ENCODE measurements at places on chromosomes 6 and 20.

DNA sequence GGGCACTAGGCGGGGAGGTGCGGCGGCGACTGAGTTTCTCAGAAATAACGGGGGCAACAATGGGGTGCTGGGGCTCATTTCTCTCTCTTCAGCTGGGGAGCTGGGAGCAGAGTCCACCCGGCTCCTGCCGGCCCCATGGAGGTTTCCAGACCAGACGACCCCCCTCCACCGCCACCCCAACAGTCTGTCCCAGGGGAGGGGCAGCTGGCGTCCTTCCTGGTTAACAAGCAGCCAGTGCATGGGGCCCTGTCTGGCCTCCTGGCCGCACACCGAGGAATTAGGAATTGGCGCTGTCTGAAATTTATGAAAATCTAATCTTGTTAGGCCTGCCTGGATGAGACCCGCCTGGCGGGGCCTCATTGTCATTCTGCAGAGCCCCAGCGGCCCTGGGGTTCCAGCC, 42.4 kb downstream of the PMEPA1 start:
- DNase-seq = no peak

- peak; percentile 62 for DNase-seq
Observed at GRCh38 chr6:13508711-13509705, 21.6 kb upstream of the GFOD1 start.

DNA sequence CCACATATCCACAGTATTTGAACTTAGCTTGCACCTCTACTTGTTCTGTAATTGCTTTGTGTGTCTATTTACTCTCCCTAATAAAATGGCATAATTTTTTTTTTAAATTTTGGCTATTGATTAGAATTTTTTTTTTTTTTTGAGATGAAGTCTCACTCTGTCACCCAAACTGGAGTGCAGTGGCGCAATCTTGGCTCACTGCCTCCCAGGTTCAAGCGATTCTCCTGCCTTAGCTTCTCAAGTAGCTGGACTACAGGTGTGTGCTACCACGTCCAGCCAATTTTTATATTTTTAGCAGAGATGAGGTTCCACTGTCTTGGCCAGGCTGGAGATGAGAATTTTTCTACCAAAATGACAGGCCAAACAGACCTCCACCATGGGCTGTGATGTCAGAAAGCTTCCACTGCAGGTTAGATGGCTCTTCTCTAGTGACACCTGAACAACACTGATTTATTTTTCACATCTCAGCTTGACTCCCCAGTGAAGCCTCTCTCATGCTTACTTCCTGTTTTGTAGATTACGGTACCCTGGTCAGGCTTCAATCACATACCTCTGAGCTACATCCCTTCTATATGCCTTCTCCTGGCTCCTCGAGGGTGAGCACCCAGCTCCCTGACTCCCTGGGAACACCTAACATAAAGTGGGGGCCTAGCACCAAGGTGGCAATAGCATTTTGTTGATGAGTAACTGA, 112.8 kb downstream of the ARHGAP18 start:
- DNase-seq = no peak

- no peak for DNase-seq
Observed at GRCh38 chr20:17648791-17649730, 33.0 kb downstream of the RRBP1 start.

DNA sequence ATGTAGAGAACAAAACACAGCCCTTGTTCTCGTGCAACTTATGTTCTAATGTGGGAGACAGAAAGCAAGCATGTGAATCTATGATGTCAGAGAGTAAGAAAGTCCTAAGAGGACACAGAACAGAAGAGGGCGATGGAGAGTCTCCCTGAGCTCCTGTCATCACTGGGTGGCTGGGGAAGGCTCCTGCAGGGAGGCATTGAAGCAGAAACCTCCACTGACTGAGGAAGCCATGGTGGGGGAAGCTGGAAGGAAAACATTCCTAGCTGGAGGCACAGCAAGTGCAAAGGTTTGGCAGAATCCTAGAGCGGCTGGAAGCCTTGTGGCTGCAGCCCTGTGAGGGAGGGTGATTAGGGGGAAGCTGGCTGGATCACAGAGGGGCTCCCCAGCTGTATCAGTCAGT, 248.0 kb downstream of the CDH26 start:
- DNase-seq = peak; percentile 76

- DNase-seq = no peak
Observed at GRCh38 chr6:210104-210456, 82.2 kb upstream of the DUSP22 start.

GRCh38 chr6:132190097-132190814, 211.0 kb downstream of the MOXD1 start:
- DNase-seq = peak; percentile 65

DNA sequence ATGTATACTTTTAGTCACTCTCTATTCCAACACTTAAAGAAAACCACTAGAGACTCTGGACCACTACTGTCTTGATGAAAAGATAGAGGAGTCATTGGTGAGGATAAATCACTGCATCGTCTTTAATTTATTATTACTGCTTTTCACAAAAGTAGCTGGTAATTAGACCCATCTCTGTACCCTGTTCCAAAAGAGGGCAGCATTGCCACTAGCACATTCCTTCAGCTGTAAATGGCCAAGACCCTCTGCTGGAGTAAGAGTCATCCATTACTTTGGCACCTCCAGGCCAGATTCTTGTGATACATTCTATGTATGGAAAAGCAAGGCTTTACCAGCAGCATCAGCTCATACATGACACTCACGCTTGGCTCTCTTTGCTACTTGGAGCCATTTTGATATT, 49.5 kb upstream of the PREP start:
- no peak for DNase-seq

DNA sequence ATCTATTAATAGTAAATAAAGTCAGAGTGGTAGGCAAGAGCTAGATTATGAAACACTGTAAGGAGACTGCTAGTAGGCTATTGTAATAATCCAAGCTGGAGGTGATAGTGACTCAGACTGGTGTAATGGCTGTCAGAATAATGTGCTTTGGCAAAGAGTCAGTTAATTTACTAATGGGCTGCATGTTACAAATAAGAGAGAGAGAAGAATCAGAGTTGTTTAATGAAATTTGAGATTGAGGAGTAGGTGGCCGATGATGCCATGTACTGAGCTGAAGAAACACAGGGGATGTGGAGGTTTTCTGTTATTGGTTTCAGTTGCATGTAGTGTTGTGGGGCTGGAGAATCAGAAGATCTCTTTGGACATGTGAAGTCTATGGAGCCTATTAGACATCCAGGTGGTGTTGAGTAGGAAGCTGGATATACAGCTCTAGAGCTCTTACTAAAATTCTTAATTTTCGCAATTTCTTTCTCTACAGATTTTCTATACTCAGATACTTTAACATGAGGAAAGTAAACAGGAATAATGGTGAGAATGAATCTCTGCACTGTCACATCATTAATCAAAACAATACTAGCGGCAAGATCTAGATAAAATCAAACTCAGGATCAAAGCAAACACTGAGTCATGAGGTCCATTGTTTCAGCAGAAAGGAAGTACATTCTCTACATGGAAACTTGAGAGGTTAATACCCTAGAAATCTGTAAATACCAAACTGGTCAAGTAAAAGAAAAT, 167.7 kb downstream of the SIM1 start:
- peak; percentile 74 for DNase-seq

DNA sequence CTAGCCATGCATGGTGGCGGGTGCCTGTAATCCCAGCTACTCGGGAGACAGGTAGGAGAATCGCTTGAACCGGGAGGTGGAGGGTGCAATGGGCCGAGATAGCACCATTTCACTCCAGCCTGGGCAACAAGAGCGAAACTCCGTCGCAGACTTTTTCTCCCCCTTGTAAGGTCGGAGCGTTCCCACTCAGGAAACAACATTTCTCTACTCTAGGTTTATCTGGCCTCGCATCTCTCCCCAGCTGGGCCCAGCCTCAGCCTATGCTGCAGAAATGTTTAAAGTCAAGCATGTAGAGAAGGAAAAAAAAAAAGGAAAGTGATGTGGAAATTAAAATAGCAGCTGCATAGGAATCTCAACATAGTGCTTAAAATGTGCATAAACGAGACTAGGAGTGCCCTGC, 172.3 kb downstream of the TRIM27 start:
- no peak for DNase-seq

GRCh38 chr20:14989535-14990290, 652.3 kb upstream of the FLRT3 start:
- DNase-seq = no peak

DNA sequence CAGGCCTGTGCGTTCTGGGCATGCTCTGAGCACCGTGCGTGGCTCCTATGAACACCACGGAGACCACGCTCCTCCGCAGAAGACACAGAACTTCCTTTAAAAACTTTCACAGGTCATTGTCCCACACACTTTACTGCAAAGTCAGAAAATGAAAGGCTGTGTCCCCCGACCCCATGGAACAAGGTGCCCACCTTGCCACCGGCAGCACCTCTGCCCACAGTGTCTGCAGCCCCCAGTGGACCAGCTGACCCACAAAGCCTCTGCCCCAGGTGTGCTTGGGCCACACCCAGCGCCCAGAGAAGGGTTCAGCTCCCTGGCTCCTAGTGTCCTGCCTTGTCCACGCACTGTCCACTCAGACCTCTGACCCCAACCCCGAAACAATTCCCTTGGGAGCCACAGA, 8.7 kb downstream of the TAF4 start:
- DNase-seq = no peak

- no peak for DNase-seq
Observed at GRCh38 chr20:63831646-63831992, 555 bp upstream of the ZBTB46 start.

DNA sequence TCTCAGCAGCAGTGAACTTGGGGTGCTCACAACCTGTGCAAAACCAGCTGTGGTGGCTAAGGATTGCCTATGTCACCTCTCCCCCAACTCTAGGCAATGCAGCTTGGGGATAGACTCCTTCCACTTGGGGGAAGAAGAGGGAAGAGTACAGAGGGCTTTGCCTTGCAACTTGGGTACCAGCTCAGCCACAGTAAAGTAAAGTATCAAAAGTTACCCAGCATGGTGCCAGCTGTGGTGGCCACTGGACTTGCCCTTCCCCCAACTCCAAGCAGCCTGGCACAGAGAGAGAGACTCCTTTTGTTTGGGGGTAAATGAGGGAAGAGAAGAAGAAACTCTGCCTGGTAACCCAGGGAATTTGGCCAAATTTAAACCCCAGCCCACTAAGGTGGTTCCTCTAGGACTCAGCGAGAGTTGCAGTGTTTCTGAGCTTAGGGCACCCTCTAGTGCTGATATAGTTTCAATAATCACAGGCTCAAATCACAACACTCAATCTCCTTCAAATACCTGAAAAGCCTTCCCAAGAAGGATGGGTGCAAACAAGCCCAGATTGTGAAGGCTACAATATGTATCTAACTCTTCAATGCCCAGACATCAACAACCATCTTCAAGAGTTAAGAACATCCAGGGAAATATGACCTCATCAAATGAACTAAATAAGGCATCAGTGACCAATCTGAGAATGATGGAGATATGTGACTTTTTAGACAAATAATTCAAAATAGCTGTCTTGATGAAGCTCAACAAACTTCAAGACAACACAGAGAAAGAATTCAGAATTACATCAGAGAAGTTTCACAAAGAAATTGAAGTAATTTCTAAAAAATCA, 7.6 kb upstream of the DEFB129 start:
- DNase-seq = peak; percentile 7

GRCh38 chr6:121335087-121336008, 1.1 kb upstream of the TBC1D32 start:
- DNase-seq = no peak

DNA sequence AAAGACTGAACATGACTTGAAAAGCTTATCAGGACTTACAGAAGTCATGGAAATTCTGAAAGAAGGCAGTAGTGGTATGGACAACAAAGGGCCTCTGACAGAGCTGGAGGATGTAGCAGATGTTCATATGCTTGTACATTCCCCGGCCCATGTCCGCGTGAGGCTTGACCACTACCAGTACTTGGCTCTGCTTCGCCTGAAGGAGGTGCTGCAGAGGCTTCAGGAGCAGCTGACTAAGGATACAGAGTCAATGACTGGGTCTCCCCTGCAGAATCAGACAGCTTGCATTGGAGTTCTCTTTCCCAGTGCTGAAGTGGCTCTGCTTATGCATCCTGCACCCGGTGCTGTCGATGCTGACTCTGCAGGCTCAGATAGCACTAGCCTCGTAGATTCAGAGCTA, 29.2 kb downstream of the TAF11 start:
- DNase-seq = no peak

- DNase-seq = no peak
Observed at GRCh38 chr6:137121401-137121997, 51.9 kb downstream of the IL22RA2 start.
